Muscle of back (tissue), 13 donors: ENCODE measurements at places on chromosomes 1 and 21. TPM values are rescaled to one million over a fixed set of nuclear protein-coding genes. Genes with fewer than 3 reads are reported as not detected.

DNA sequence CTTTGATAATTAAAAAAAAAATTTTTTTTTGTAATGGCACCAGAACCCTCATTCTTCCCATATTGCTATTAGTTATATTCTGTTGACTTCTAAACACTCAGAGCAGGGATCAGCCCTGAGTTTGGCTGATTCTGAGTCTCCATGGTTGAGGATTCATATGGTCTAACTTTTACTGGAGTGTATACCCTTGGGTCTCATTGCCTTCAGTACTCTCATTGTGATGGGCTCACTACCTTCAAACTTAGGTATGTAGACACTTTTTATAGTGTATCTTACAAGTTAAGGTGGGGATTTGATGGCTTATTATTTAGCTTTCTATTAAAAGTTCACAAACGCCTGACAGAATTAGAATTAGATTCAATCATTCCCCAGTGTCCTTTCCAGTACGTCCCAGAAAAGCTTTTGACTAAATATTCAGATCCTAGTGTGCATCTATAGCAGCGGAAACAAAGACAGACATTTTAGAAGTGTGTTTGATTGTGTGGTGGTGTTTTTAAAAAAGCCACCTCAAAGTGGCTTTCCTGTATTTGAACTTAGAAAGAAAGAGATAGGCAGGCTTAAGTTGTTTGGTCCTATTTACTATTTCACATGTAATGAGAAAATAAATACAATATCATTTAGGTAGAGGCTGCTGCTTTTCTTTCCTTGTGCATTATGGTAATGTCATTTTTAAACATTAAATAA is 1.4 kb downstream of the MACF1 start:
- no peak for DNase-seq

- DNase-seq: peak; percentile 90
These were observed 8.7 kb downstream of the PLEKHA6 start for GRCh38 chr1:204350857-204351573.

DNA sequence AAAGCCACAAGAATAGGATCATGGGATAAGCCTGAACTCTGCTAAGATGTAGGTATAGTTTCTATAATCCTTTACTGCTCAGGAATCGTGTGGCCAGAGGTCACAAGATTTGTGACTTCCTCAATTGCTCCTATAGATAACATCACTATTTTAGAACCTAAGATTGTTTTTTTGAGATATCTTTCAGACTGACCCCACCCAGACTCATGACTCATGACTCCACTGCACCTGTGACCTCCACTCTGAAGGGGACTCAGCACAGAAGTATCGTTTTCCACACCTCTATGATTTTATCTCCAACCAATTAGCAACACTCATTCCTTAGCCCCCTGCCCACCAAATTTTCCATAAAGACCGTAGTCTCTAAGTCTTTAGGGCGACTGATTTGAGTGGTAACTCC is 124.5 kb upstream of the KCNK1 start:
- no peak for DNase-seq

CELA2B gene
- polyA plus RNA-seq: 1.9 TPM
